CD4-positive, alpha-beta T cell treated with Interleukin-21 for 1 hour (primary cell): ENCODE measurements at places on chromosomes 7 and 10.

- DNase-seq: no peak
Measured at GRCh38 chr10:49619613-49620012, 5.8 kb downstream of the CHAT start.

GRCh38 chr7:33804140-33804660 is 101.1 kb upstream of the BMPER start:
- DNase-seq: no peak

DNA sequence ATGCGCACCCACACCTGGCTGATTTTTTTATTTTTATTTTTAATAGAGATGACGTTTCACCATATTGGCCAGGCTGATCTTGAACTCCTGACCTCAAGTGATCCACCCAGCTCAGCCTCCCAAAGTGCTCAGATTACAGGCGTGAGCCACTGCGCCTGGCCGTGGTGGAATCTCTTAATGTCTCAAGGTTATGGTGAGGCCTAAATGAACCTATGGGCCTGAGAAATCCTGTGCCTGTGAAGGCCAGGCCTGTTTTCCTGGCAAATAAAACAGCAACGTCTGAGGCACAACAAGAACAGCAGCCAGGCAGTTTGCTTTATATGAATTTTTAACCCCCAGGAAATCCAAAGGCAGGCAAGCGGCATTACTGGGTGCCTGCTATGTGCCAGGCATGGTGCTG is 297.5 kb upstream of the ZMIZ1 start:
- no peak for DNase-seq

GRCh38 chr10:83248106-83248631 is 891.1 kb upstream of the GHITM start:
- no peak for DNase-seq

GRCh38 chr7:156017431-156017830 is 205.2 kb upstream of the SHH start:
- no peak for DNase-seq
